ENCODE measurements at places on chromosomes 6 and 20. TPM values are rescaled to one million over a fixed set of nuclear protein-coding genes. Genes with fewer than 3 reads are reported as not detected.

HMGCLL1 gene
- 2.3 TPM for total RNA-seq

DNA sequence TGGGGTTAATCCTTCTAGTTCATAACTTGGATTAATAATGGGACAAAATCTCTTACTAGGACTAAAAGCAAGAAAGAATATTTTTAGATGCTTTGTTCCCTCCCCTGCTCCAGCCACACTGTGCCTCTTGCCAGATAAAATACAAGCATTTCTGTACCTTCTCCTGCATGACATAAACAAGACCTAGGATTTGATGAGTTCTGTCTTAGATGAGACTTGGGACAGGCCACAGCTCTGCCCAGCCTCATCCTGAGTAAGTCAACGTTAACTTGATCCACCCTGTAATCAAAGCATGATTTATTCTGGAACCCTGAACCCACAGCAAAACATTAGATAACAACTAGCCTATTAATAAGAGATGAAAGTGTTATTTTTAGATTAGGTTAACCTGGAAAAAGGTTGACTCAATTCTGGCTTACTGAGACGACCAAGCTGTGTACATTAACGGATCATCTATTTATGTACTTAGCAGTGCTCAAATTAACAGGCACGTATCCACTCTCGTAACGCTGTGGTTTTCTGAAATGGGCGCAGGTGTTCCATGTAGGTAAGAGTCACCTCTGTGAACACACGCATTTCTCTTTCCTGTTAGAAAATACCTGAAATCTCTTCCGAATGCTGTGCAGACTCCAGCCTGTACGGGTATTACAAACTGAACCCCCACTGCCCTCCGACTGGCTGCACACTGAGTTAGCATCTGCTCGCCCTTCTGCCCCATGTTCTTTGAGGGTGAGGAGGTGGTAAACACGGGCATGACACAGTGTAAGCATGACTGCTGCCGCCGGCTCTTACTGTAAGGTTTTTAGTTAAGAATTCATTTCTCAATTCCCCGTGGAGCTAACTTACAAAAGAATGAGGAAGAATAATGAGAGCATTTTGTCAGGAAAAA is 132.1 kb upstream of the FOXQ1 start:
- no peak overlapping the region for H3K27ac ChIP-seq
- peaks cover 8% of the 10 kb centered on the region for H3K4me1 ChIP-seq
- no peak overlapping the region for H3K4me3 ChIP-seq
- no peaks in the 10 kb centered on the region for H3K36me3 ChIP-seq
- H3K27me3 ChIP-seq = no peaks in the 10 kb centered on the region

- H3K4me1 ChIP-seq = peaks cover 5% of the 10 kb centered on the region
- H3K36me3 ChIP-seq = no peaks in the 10 kb centered on the region
- H3K4me3 ChIP-seq = no peak overlapping the region
- H3K27me3 ChIP-seq = no peaks in the 10 kb centered on the region
- no peak for DNase-seq
Observed at GRCh38 chr6:41443616-41444525, 102.3 kb upstream of the FOXP4 start.

CALHM5 gene
- 0.33 TPM for total RNA-seq

TMC2 gene
- total RNA-seq = not detected
